ENCODE measurements at places on chromosomes 1 and 21.

GRCh38 chr1:175148068-175148467 lies 44.5 kb downstream of the KIAA0040 start:
- DNase-seq, result no peak

GRCh38 chr1:108722292-108722691 lies 9.6 kb downstream of the FNDC7 start:
- no peak for DNase-seq

- DNase-seq, result no peak
Observed at GRCh38 chr1:105909811-105910210, 1146.7 kb upstream of the PRMT6 start.

- DNase-seq, result no peak
Observed at GRCh38 chr1:162922201-162922600, 61.2 kb upstream of the CCDC190 start.

- no peak for DNase-seq
Observed at GRCh38 chr1:188660572-188660971, 1817.1 kb downstream of the BRINP3 start.

DNA sequence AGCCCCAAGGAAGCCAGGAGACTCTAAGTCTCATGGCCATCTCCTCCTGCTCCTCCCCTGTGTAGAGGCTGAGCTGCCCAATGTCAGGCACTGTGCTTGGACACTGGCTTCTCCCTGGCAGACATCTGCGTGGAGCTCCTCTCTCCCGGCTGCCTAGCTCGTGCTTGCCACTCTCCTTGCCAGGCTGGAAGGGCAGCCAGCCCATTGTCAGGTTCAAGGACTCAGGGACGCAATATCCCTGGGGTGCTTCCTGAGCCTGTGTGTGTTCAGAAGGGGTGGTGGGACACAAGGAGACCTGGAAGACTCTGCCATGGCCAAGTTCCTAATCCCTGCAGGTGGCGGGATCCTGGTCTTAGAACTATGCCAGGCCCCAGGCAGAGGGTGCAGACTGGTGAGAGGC lies 65.4 kb upstream of the PARP1 start:
- no peak for DNase-seq

GRCh38 chr1:179575497-179576314 lies at the start of gene NPHS2:
Gene NPHS2 (minus strand): TSS chr1:179575948. CDS start chr1:179575864, 84 bp downstream.
- no peak for DNase-seq

DNA sequence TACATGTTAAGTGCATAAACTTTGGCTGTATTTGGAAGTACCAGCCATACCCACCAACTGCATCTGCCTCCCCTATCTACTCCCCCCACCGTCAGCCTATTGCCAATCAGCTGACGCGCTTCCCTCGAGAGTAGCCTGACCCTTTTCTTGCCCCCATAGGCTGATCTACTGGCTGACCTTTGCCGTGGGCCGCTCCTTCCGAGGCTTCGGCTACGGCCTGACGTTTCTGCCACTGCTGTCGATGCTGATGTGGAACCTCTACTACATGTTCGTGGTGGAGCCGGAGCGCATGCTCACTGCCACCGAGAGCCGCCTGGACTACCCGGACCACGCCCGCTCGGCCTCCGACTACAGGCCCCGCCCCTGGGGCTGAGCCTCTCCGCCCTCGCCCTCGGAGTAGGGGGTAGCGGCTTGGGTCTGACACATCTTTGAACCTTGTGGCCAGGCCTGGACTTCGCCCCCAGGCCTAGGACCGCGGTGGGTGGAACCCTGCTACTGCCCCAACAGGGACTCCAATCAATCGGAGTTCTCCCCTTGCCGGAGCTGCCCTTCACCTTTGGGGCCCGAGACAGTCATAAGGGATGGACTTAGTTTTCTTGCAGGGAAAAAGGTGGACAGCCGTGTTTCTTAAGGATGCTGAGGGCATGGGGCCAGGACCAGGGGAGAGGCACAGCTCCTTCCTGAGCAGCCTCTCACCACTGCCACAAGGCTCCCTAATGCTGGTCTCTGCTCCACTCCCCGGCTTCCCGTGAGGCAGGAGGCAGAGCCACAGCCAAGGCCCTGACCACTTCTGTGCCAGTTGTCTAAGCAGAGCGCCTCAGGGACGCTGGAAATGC lies 4.0 kb downstream of the GLMP start:
- no peak for DNase-seq

GRCh38 chr1:200302192-200302920 lies 107.5 kb downstream of the ZNF281 start:
- DNase-seq, result peak; percentile 39

DNA sequence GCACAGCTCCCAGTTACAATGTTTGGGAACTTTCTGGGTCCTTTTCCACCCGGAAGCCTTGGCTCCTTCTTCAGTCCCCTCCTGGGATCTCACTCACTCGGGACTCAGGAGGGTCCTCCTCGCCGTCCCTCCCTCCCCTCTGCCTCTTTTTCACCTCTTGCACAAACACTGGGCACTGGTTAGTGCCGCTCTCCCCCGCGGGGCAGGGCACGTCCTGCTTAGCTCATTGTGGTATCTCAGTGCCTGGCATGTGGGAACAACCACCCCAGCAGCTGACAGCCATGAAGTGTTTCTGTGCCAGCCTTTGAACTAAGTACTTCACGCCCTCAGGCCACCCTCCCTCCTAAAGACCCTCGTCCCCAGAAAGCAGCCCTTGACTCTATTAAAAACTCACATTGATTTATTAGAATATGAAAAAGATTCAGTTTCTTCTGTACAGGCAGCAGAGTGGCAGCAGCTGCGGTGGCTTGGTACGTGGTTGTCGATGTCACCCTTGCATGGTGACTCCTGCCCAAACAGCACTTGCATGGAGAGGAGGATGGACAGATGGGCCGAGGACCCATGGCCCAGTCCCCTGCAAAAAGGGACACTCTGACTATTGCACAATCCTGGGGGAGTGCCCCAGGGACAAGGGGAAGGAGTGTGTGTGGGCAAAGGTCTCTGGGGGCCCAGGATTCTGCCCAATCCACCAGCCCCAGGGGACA lies 56.3 kb downstream of the SLC9A1 start:
- DNase-seq, result no peak

DNA sequence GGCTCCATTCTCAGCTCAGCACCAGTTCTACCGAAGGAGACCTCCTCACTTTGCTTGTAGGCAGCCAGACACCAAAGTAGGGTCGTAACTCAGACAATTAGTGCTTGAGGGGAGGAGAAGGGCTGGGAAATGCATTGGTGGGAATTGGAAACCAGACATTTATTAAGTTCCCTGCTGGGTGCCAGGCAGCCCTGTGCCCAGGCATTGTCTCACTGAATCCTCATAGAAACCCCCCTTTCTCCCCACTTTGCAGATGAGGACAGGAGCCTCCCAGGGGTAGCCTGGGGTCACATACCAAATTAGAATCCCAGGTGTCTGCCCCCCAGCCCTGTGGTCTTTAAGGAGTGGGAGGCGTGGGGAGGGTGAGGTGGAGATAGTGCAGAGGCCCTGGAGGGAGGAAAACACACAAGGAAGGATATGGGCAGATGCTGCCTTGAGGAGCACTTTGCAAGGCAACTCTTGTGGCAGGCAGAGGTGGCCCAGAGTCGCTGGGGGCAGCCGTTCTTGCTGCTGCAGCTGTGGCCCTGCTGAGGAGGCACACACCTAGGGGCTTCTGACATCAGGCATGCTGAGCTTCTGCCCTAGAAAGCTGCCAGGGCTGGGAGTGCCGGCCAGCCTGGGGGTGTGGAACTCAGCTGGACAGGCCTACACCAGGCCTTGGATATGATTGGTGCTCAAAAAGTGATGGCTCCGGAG lies 29.4 kb downstream of the CDK18 start:
- no peak for DNase-seq

DNA sequence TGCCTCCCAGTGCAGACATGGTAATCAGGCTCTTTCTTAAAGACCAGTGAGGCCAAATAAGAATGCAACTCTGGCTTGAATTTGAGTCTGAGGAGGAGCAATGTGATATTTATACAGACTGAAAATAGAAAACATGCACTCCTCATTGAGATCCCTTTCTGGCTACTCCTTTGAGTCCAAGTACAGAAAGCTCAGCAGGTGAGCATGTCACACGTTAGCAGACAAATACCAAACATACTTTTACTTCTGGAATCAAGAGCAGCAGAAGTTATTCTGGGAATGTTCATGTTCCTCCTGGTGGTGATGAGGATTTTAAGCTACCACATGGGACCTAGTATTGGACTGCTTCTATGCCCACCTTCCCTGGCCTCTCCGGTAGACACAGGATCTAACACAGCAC lies 48.3 kb downstream of the PGBD5 start:
- DNase-seq, result no peak

- DNase-seq, result no peak
Observed at GRCh38 chr1:234934611-234935033, 194.0 kb downstream of the TOMM20 start.

DNA sequence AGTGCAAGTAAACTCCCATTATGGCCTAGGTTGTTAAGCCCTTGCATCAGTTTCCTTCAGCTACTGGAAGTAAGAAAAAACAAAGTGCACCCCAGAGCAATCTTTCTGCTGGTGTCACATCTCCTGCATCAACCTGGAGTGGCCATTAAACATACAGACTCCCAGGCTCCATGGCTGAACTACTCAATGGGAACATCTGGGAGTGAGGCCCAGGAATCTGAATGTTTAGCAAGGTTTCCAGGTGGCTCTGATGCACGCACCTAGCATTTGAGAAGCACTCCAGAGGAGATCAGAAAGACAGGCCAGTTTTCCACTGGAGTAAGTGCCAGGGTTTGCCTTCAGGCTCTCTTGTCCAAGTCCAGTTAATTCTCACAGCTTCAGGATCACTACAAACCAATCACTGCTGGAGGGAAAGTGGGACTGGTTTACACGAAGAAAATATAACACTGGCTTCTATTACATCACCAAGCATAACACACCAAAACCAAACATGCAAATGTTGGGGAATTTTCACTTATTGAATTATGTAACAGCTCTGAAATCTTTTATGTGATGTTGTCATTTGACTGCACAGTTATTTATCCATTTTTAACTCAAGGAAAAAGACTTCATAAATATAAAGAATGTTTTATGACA lies 22.3 kb upstream of the ABCA4 start:
- no peak for DNase-seq

GRCh38 chr1:151964510-151964909 lies 29.1 kb downstream of the S100A10 start:
- DNase-seq, result no peak

DNA sequence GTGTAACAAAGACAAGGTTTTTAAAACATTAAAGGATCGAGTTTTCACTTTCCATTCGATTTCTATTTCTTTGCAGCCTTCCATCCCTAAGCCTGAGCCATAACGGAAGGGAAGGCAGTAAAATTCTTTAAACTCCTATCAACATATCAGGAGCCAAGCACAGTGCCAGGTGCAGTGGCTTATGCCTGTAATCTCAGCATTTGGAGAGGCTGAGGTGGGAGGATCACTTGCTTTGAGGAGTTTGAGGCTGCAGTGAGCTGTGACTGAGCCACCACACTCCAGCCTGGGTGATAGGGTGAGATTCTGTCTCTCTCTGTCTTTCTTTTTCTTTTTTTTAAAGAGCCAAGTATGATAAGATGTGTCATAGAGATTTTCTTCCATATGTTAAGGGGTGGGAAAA lies 217.5 kb upstream of the GREM2 start:
- DNase-seq, result no peak

GRCh38 chr1:166330096-166330495 lies 163.3 kb upstream of the FAM78B start:
- DNase-seq, result no peak

GRCh38 chr1:172425339-172425738 lies 4.9 kb downstream of the C1orf105 start:
- no peak for DNase-seq

DNA sequence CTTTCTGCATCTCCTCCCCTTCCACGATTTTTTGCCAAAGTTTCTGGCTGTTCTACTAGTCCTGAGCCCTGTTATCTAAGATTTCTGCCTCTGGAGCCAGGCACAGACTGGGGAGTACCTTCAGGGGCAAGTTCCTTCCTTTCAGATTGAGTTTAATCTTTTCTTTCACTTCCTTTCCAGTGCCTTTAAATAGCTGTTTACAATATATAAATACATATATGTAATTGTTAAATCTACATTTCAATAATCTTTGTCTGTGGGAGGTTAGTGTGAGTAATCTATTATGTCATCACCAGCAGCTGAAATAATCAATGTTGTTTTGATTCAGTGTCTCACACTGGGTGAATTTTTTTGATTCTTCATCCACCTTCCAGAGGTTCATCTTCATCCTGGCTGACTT lies 31.8 kb downstream of the DIPK1A start:
- no peak for DNase-seq

- DNase-seq, result no peak
Observed at GRCh38 chr1:160659566-160659965, 12.7 kb upstream of the SLAMF1 start.

GRCh38 chr1:242008826-242009495 lies 10.1 kb upstream of the MAP1LC3C start:
- no peak for DNase-seq

All from effector CD8-positive, alpha-beta T cell (primary cell).